ENCODE measurements at places on chromosomes 12 and 14. TPM values are rescaled to one million over a fixed set of nuclear protein-coding genes. Genes with fewer than 3 reads are reported as not detected.
A peak's percentile ranks its signal among the peaks of the same experiment; 100 is the strongest.

The NFE2 gene
- 4.3 TPM for total RNA-seq

The INHBC gene
- total RNA-seq: 0.06 TPM

The CD163L1 gene
- total RNA-seq: 0.22 TPM

The COQ5 gene
- total RNA-seq: 66.7 TPM

The OAS3 gene
- total RNA-seq: not detected

The ACSS3 gene
- total RNA-seq: 22.9 TPM

- no peaks in the 10 kb centered on the region for H3K4me1 ChIP-seq
- H3K4me3 ChIP-seq: no peak overlapping the region
- H3K27ac ChIP-seq: no peak overlapping the region
- no peak for DNase-seq
- no peaks in the 10 kb centered on the region for H3K36me3 ChIP-seq
- H3K27me3 ChIP-seq: no peaks in the 10 kb centered on the region
These were observed 9.3 kb upstream of the APPL2 start for GRCh38 chr12:105245291-105245690.

- no peaks in the 10 kb centered on the region for H3K36me3 ChIP-seq
- no peaks in the 10 kb centered on the region for H3K27me3 ChIP-seq
- no peak for DNase-seq
- no peak overlapping the region for H3K4me3 ChIP-seq
- no peaks in the 10 kb centered on the region for H3K4me1 ChIP-seq
These were observed 40.7 kb upstream of the DACT1 start for GRCh38 chr14:58597041-58597440.

- peaks cover 100% of the 10 kb centered on the region for H3K27me3 ChIP-seq
- peak; percentile 63 for DNase-seq
- no peaks in the 10 kb centered on the region for H3K36me3 ChIP-seq
- no peak overlapping the region for H3K27ac ChIP-seq
These were observed 1.6 kb upstream of the HOXC12 start for GRCh38 chr12:53952871-53953734.

DNA sequence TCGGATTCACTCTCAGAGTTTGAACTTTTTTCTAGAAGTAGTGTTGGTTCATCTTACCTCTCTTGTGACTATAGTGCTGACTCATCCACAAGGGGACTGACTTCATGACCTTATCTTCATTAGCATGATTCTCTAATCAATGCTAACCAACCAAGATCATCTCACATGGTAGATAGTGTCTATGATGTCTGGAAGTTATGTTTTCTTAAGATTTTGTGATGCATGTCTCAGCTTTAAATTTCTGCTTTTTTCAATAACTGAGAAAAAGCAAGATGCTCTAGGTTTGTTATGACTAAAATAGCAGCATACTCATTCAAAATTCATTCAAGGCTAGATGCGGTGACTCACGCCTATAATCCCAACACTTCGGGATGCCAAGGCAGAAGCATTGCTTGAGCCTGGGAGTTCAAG lies 12.3 kb upstream of the SLC35E3 start:
- no peaks in the 10 kb centered on the region for H3K4me1 ChIP-seq
- H3K4me3 ChIP-seq: no peak overlapping the region
- H3K27me3 ChIP-seq: no peaks in the 10 kb centered on the region
- H3K36me3 ChIP-seq: peaks cover 24% of the 10 kb centered on the region
- H3K27ac ChIP-seq: no peak overlapping the region
- DNase-seq: no peak

DNA sequence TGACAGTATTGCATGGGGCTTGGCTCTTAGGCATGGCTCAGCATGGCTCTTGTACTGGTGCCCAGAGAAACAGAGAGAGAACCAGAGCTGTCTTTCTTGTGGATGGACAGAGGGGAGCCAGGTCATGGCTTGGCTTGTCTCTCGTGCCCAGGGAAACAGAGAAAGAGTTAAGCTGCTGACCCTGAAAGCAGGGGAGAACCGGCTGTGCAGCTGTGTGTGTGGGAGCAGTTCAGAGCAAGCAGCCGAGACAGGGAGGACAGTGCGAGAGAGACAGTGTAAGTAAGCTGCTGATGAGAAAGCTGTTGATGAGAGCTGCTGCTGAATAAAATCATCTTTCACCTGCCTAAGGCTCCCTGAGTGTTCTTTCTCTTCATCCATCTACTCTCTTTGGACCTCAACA lies 61.3 kb upstream of the DDHD1 start:
- no peak overlapping the region for H3K27ac ChIP-seq
- H3K4me3 ChIP-seq: no peak overlapping the region
- no peaks in the 10 kb centered on the region for H3K4me1 ChIP-seq
- peak; percentile 39 for DNase-seq
- H3K36me3 ChIP-seq: no peaks in the 10 kb centered on the region

DNA sequence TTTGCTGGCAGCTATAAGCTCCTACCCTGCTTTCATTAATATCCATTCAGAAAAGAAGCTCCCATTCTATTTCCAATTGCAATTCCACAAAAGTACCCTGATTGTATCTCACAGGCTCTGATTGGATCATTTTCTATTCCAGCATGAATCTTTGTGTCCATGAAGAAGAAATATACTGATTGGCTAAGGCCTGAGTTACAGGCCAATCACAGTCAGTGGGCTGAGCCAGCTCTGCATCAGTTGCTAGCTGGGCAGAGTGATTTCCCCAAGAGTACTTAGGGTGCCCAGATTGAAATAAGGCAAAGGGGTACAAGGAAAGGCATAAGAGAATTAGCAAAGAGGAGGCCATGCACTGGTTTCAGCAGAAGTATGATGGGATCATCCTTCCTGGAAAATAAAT lies 14.4 kb downstream of the ART4 start:
- H3K4me1 ChIP-seq: no peaks in the 10 kb centered on the region
- no peak overlapping the region for H3K4me3 ChIP-seq
- H3K27ac ChIP-seq: no peak overlapping the region
- H3K36me3 ChIP-seq: no peaks in the 10 kb centered on the region
- DNase-seq: peak; percentile 12

GRCh38 chr14:58150243-58150805 lies 1.7 kb downstream of the ARMH4 start:
- H3K27ac ChIP-seq: no peak overlapping the region
- peak overlapping the region; percentile 97 for H3K4me3 ChIP-seq
- peaks cover 13% of the 10 kb centered on the region for H3K27me3 ChIP-seq
- peaks cover 28% of the 10 kb centered on the region for H3K4me1 ChIP-seq
- no peaks in the 10 kb centered on the region for H3K36me3 ChIP-seq
- DNase-seq: no peak

DNA sequence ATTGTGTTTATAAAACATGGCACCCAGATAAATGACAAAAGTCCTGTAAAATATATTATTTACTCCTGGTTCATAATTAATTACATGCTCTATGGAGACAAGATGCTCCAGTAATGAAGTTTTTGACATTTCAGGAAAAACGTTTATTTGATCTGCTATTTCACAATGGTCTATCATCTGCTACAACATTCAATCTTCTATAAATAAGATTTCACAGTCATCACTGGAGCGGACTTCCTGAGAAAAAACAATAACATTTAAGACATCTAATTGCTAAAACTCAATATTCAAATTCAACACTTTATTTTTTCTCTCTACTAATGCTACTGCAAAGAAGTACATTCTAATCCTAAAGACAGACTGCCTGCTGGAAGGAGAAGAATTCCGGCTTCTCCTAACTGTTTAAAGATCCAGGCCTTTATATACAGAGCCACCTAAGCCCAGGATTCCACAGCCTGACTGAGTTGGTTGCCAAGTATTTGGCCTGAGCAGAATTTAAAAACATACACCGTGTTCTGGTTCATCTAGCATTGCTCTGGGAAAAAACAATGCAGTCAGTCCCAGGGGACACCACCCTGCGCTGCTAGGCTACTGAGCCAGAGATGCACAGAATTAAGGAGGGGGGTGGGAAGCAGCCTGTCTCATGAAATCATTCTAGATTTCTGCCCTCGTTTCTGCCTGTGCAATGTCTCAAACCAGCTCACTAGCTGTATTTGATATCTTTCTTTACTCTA lies 58.0 kb downstream of the TMTC1 start:
- peaks cover 17% of the 10 kb centered on the region for H3K4me1 ChIP-seq
- H3K27ac ChIP-seq: no peak overlapping the region
- H3K36me3 ChIP-seq: no peaks in the 10 kb centered on the region
- no peak for DNase-seq
- H3K27me3 ChIP-seq: no peaks in the 10 kb centered on the region
- no peak overlapping the region for H3K4me3 ChIP-seq

- no peaks in the 10 kb centered on the region for H3K27me3 ChIP-seq
- H3K36me3 ChIP-seq: no peaks in the 10 kb centered on the region
- H3K4me3 ChIP-seq: no peak overlapping the region
- DNase-seq: no peak
- peaks cover 3% of the 10 kb centered on the region for H3K4me1 ChIP-seq
These were observed 33.2 kb upstream of the HELB start for GRCh38 chr12:66269142-66269541.

GRCh38 chr12:4047421-4047820 lies 174.2 kb upstream of the PARP11 start:
- peaks cover 39% of the 10 kb centered on the region for H3K4me1 ChIP-seq
- no peak overlapping the region for H3K27ac ChIP-seq
- H3K36me3 ChIP-seq: no peaks in the 10 kb centered on the region
- no peaks in the 10 kb centered on the region for H3K27me3 ChIP-seq
- DNase-seq: no peak

- no peak for DNase-seq
- no peaks in the 10 kb centered on the region for H3K27me3 ChIP-seq
- H3K36me3 ChIP-seq: no peaks in the 10 kb centered on the region
- no peaks in the 10 kb centered on the region for H3K4me1 ChIP-seq
These were observed 90.6 kb upstream of the RTL1 start for GRCh38 chr14:100994082-100994481.

DNA sequence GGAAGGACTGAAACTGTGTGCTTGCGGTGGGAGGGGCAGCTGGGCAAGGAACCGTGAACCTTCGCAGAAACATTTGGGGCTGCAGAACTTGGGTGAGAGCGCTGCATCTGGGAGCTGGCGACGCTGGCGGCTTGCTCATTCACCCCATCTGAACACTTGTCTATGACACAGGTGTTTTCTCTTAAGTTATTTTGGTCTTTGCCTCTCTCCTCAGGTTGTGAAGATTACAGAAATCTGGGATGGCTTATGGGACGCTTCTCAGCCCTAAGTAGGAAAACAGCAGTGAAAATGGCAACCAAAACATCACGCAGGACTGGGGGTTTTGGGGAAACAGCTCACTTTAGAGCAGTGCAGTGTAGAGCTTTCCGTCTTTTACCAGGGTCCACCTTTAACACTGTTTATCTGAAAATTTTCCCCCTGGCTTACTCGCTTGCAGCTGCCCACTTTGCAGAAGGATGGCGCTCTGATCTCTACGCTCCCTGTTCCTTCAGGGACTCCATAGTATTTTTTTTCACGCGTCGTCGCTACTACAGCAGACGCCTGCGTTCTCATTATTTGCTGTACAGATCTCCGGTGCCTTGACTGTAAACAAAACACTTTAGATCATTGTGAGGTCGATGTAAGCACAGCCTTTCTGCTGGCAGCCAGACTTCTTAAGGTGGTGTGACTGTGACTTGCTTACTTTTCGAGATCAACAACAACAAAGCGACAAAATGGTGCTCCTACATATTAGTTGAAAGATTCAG lies 2.7 kb upstream of the CDKN1B start:
- H3K36me3 ChIP-seq: peaks cover under 1% of the 10 kb centered on the region
- no peak overlapping the region for H3K27ac ChIP-seq
- peaks cover 37% of the 10 kb centered on the region for H3K4me1 ChIP-seq
- H3K4me3 ChIP-seq: peak overlapping the region; percentile 3

GRCh38 chr12:76037130-76038103 lies 5.8 kb upstream of the PHLDA1 start:
- H3K4me1 ChIP-seq: peaks cover 21% of the 10 kb centered on the region
- DNase-seq: peak; percentile 83
- H3K27me3 ChIP-seq: peaks cover 5% of the 10 kb centered on the region
- H3K4me3 ChIP-seq: no peak overlapping the region

- H3K4me3 ChIP-seq: no peak overlapping the region
- H3K27me3 ChIP-seq: no peaks in the 10 kb centered on the region
- H3K36me3 ChIP-seq: no peaks in the 10 kb centered on the region
- H3K27ac ChIP-seq: no peak overlapping the region
- no peaks in the 10 kb centered on the region for H3K4me1 ChIP-seq
These were observed 34.2 kb downstream of the ZFYVE21 start for GRCh38 chr14:103749860-103750259.

DNA sequence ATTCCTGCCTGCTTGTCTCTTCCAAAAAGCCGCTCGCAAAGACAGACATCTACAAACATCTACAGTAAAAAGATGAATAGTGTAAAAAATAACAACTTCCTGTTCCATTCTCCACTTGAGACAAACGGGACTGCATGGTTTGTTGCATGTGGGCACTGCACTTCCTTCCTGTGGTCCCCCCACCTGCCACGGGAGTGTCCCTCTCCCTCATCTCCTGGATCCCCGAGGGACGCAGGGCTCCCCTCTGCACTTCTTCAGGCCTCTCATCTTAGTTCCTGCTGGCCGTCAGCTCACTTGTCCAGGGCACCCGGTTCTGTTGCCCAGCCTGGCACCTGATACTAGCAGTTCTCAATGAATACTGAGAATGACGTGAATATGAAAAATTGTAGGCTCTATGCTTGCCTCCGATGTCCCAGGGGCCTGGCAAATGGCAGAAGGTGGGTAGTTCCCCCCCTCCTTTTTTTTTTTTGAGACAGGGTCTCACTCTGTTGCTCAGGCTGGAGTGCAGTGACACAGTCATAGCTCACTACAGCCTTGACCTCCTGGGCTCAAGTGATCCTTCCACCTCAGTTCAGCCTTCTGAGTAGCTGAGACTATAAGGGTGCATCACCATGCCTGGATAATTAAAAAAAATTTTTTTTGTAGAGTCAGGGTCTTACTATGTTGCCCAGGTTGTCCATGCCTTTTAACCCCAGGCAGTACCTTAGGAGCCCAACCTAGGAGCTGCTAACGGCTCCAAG lies 3.5 kb upstream of the KLC1 start:
- no peak overlapping the region for H3K27ac ChIP-seq
- H3K27me3 ChIP-seq: peaks cover 9% of the 10 kb centered on the region
- no peak overlapping the region for H3K4me3 ChIP-seq
- H3K4me1 ChIP-seq: peaks cover 5% of the 10 kb centered on the region
- DNase-seq: no peak

GRCh38 chr12:13075118-13075480 lies 28.4 kb downstream of the GSG1 start:
- no peak overlapping the region for H3K27ac ChIP-seq
- H3K4me1 ChIP-seq: peaks cover 4% of the 10 kb centered on the region
- no peaks in the 10 kb centered on the region for H3K27me3 ChIP-seq
- no peak overlapping the region for H3K4me3 ChIP-seq

- H3K4me1 ChIP-seq: no peaks in the 10 kb centered on the region
- DNase-seq: no peak
- H3K27me3 ChIP-seq: no peaks in the 10 kb centered on the region
- H3K36me3 ChIP-seq: no peaks in the 10 kb centered on the region
- no peak overlapping the region for H3K27ac ChIP-seq
These were observed 209.7 kb upstream of the FAR2 start for GRCh38 chr12:28939427-28939826.

GRCh38 chr14:38731962-38732361 lies 371.1 kb downstream of the SEC23A start:
- H3K27ac ChIP-seq: no peak overlapping the region
- no peaks in the 10 kb centered on the region for H3K27me3 ChIP-seq
- no peaks in the 10 kb centered on the region for H3K4me1 ChIP-seq
- no peaks in the 10 kb centered on the region for H3K36me3 ChIP-seq
- H3K4me3 ChIP-seq: no peak overlapping the region
- no peak for DNase-seq

GRCh38 chr14:75579882-75580281 lies 1.5 kb downstream of the FLVCR2 start:
- H3K27me3 ChIP-seq: peaks cover 10% of the 10 kb centered on the region
- H3K4me1 ChIP-seq: no peaks in the 10 kb centered on the region
- DNase-seq: no peak
- no peaks in the 10 kb centered on the region for H3K36me3 ChIP-seq
- no peak overlapping the region for H3K27ac ChIP-seq
- no peak overlapping the region for H3K4me3 ChIP-seq

- H3K4me1 ChIP-seq: no peaks in the 10 kb centered on the region
- H3K36me3 ChIP-seq: no peaks in the 10 kb centered on the region
- H3K27ac ChIP-seq: no peak overlapping the region
These were observed 926.9 kb downstream of the TMTC2 start for GRCh38 chr12:83613586-83614110.

Data from neural progenitor cell (in vitro differentiated cells).